Muscle of leg (tissue), 16 donors: ENCODE measurements at places on chromosomes 3 and 15. TPM values are rescaled to one million over a fixed set of nuclear protein-coding genes. Genes with fewer than 3 reads are reported as not detected.

DNA sequence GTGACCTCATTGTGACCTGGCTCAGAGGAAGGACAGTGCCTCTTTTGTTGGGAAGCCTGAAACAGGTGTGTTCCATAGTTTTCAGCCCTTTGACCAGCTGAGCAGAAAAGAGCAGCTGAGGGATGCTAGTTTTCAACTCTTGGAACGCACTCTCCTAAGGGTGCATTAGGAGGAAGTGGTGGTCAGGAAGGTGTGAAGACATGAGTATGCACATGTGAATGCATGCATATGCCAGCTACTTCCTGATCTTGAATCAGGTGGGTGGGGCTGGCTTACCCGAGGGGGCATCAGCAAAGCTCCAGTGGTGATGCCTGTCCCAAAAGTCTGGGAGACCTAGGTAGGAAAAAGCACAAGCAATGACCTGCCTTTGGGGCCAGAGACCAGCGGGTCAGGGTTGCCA lies 23.3 kb upstream of the CEMIP start:
- no peak for DNase-seq

GRCh38 chr15:53072077-53072476 lies 281.9 kb upstream of the ONECUT1 start:
- peak; percentile 38 for DNase-seq

DNA sequence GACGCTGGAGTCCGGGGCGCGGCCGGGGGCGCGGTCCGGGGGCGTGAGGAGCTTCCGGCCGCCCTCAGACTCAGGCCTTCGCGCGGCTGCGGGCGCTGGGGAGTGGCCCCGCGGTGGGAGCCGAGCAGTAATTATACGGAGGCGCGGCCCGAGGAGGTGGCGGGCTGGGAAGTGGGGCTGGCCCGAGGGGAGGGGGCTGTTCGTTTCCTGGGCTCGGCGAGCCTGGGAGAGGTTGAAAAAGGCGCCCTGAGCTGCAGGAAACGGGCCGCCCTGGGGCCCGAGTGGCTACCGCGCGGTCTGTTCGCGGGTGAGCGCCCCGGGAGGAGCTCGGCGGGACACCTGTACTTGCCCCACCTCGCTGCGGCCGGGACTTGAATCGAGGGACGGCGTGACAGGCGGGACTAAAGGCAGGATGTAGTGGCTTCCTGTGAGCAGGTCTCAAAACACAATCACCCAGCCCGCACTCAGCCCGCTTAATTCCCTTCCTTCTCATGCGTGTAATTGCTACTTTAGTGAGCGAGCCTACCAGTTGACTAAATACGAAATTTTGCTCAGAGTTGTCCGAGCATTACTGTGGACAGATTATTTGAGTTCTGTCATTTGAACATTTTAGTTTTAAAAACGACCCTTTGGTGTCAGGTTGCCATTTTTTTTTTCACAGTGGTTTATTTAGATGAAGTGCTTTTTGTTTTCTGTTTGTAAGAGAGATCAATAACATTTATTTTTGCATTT lies 860 bp downstream of the RASA2 start:
- DNase-seq: peak; percentile 78

Gene CACNA2D3
- polyA plus RNA-seq: 2.3 TPM

DNA sequence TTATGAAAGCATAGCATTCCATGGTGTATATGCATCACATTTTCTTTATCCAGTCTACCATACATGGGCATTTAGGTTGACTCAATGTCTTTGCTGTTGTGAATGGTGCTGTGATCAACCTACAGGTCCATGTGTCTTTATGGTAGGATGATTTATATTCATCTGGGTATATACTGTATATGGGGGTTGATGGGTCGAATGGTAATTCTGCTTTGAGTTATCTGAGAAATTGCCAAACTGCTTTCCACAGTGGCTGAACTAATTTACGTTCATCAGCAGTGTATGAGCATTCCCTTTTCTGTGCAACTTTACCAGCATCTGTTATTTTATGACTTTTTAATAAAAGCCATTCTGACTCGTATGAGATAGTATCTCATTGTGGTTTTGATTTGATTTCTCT lies 662.4 kb upstream of the BCHE start:
- DNase-seq: no peak

DNA sequence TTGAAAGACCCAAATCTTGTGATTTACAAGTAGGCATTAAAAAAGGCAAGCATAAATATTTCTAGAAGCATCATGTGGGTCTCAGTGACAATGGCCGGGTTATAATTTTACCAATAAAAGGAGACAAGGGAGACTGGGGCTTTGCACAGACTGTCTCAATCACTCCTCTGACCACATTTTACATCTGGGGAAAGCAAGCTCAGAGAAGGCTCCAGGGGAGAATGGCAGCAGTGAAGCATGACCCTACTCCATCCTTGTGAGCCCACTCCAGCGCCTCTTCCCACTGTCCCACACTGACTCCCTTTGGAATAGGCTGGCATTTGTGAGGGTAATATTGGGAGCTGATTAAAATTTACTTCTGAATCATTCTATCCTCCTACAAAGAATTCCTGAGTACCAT lies 61.8 kb downstream of the SATB1 start:
- DNase-seq: no peak

DNA sequence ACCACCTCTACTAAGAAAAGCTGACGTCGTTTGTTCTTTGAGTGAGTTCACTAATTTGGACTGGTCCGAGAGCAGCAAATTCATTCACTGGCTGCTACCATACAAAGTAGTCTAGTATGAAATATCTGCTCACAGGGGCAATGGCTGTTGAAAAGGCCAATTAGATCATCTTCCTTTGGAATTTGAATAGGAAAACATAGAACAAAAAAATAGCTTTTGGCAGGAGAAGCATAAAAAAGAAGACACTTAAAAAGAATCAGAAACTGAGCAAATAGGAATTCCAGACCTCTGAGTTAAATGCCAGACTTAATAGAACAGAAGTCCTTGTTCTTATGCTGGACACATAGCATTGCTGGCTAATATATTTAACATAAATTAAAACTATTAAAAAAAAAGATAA lies 159.3 kb downstream of the IL1RAP start:
- peak; percentile 94 for DNase-seq

Gene DAPK2
- 3.3 TPM for polyA plus RNA-seq

Gene ARPIN
- polyA plus RNA-seq: 16.9 TPM

Gene GASK1A
- 4.7 TPM for polyA plus RNA-seq

Gene KCNMB3
- polyA plus RNA-seq: 3.5 TPM

- DNase-seq: peak; percentile 68
Measured at GRCh38 chr3:133211449-133211848, 173.3 kb downstream of the TMEM108 start.

GRCh38 chr3:184597829-184598573 lies 36.4 kb downstream of the EPHB3 start:
- no peak for DNase-seq

DNA sequence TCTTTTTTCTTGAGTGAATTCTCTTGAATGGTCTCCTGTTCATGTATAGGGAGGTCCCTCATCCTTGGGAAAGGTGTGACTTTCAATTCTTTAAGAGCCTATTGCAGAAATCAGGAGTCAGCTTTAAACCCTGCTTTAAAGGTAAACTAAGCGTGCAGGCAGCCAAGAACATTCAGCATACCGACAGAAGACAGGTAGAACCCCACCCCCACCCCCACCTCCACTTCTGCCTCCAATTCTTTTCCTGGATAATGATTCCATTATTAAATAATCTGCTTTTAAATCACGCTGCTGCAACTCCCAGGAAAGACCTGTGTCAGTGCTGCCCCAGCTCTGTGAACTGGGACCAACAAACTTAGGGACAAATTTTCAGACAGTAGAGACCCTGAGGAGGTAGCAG lies 49.3 kb upstream of the SKOR1 start:
- no peak for DNase-seq

Gene CFAP100
- polyA plus RNA-seq: not detected

DNA sequence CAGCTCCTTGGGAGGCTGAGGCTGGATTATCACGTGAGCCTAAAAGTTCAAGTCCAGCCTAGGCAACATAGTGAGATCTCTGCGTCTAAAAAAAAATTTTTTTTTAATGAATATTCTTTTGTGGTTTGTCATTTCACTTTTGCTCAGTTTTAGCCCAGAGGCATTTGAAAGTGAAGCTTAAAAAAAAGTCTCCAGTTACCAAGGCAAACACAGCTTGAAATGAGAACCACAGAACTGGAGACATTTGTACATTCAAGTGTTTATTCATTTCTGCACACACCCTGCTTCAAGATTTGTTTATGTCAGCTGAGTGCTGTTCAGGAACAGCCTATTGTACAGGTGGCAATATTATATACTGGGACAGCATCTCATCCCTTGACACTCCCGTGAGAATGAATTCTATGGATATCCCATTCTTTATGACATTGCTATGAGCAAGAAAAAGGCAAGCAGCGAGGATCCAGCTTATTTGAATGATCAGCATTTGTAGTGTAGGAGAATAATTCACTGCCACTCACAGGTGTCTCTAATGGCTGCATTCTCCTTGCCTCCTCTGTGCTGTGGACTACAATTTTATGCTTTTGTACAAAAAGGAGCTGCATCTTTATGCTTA lies 444.8 kb upstream of the GRM7 start:
- no peak for DNase-seq

GRCh38 chr15:62734706-62735105 lies 307.8 kb upstream of the TPM1 start:
- no peak for DNase-seq
